ENCODE measurements at places on chromosomes 5 and 9. TPM values are rescaled to one million over a fixed set of nuclear protein-coding genes. Genes with fewer than 3 reads are reported as not detected.

The OR1Q1 gene
- total RNA-seq = not detected

The PCDHGC5 gene
- total RNA-seq = 3.4 TPM

The TLN1 gene
- 268 TPM for total RNA-seq

The HTR1A gene
- total RNA-seq = not detected

All from vagina (tissue), 2 donors.